ENCODE measurements at places on chromosomes 3 and 15. TPM values are rescaled to one million over a fixed set of nuclear protein-coding genes. Genes with fewer than 3 reads are reported as not detected.

DNA sequence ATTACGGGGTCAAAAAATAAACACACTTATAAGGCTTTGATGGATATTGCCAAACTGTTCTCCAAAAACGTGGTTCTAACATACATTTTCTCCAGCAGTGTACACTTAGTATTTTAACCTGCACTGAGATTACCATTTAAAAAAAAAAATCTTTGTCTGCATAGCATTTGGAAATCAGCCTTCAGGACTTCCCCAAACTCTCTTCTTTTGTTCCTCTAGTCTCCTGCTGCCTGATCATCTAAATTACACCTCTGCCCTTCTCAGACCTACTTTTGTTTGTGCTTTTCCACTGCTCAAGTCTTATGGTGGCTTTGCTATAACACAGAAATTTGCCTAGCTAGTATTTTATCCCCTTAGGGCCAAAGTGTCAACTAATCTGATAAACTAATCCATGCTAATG is 3.8 kb downstream of the NCEH1 start:
- no peak for DNase-seq

DNA sequence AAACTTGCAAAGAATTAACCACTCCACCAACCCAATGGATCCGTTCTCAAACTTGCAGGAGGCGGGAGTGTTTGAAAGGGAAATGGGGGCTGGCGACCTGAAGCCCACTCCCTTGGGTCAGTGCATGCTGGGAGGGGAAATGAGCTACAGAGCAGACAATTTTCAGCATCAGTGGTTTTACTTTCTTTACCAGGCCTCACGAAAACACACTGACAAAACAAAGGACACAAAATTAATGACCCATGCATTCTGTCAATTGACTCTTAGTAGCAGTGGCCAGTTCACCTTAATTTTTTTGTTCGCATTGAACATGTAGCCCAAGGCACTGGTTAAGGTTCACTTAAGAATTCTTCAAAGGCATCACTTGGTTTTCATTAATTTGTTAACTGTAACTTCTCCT is 413.5 kb downstream of the MECOM start:
- no peak for DNase-seq

GRCh38 chr3:153032891-153033290 is 129.1 kb upstream of the RAP2B start:
- DNase-seq, result no peak

Gene CHRD
- total RNA-seq, result 7.0 TPM

GRCh38 chr3:159724627-159725026 is 264.0 kb upstream of the IL12A start:
- no peak for DNase-seq

Gene GNB5
- total RNA-seq, result 9.7 TPM

Gene ABI3BP
- 26.2 TPM for total RNA-seq

Gene CSTA
- total RNA-seq, result 2.0 TPM

Gene TERC
- total RNA-seq, result 0.86 TPM
